ENCODE measurements at places on chromosomes 12 and 14.

- peak; percentile 40 for DNase-seq
Observed at GRCh38 chr12:75724928-75725312, 213.5 kb upstream of the KRR1 start.

- no peak for DNase-seq
Observed at GRCh38 chr12:56928262-56928661, 5.9 kb downstream of the SDR9C7 start.

DNA sequence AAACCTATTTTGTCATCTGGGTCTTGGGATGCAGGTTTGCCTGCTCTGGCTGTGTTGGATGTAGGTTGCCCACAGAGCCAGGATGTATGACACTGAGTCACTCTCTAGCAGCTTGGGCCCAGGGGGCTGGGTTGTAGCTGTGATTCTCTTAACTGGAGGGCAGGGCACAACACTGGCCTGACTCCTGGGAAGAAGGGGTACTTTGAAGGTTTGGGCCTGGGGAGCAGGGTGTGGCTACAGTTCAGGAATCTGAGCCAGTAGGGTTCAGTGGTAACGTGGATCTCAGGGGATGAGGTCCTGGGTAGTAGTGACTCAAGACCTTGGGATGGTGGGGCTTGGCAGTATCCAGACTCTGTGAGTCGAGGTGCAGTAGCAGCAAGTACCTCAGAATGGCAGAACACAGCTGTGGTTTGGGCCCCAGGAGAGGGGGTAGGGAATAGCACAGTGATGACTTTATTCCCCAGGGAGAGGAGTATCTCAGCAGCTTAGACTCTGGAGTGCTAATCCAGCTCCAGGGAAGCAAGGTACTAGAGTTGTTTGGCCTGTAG lies 25.7 kb downstream of the TBC1D15 start:
- no peak for DNase-seq

GRCh38 chr12:133165776-133166175 lies 15.5 kb upstream of the ZNF268 start:
- no peak for DNase-seq

DNA sequence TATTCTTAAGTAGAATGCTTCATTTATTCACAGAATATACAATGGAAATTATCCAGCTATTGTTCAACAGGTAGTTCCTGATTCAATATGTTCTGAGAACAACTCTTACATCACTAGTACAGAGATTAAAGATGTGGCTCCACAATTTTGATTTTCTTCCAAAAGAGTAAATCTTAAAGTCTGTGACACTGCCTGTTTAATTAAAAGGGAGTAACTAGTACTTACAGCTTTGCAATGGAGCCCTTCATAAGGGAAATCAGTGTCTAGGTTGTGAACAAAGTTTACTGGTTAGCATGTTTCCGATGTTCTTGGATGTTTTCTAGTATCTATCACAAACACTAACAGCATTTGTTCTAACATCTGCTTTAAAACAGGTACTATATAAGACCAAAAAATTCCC lies 30.8 kb downstream of the MIA2 start:
- DNase-seq, result no peak

DNA sequence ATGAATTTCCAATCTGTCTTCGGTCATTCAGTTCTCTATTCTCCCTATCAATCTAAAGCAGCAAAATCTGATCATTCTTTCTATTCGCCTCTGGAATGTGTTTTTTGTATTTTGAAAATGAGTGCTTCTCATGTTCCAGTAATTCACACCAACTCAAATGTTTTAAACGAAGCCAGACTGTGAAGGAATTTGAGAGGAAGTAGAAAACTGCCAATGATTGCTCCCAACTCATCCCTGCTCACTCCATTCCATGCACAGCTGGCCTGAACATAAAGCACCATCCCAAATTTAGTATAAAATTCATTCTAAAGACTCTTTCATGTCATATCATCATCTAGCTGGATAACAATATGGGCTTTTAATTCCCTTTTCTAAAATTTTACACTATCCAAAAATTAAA lies 123.8 kb downstream of the DUSP6 start:
- no peak for DNase-seq

- DNase-seq, result no peak
Observed at GRCh38 chr14:61377749-61378148, 56.4 kb downstream of the PRKCH start.

DNA sequence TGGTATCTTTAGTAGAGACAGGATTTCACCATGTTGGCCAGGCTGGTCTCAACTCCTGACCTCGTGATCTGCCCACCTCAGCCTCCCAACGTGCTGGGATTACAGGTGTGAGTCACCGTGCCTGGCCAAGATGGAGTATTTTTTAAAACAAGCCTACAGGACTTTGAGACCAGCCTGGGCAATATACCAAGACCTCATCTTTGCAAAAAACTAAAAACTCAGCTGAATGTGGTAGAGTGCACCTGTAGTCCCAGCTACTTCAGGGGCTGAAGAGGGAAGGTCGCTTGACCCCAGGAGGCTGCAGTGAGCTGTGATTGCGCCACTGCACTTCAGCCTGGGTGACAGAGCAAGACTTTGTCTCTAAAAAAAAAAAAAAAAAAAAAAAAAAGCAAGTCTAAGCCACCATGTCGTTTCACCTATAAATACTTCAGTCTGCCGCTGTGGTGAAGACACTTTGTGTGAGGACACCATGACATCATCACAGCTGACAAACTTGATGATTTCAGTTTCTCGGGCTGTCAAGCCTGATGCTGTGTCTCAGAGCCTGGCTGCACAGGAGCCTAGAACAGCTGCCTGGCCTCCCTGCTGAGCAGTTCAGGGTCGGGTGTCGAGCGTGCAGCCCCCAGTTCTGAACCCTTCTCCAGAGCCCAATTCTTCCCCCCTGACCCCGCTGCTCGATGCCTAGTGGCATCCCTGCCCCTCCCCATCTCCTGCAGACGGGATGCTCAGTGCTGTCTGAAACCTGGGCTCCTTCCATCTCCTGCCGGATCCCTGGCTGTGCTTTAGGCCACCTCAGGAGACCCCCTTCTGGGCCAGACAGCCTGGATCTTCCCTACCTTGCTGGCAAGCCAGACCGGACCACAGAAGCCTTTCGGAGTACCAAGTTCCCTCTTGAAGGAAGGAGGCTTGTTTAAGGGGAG lies 119.2 kb upstream of the EVL start:
- DNase-seq, result no peak
